Stimulated activated CD4-positive, alpha-beta T cell treated with anti-CD3 and anti-CD28 coated beads, Interleukin-2, amount 100 ng/mL, for 24 hours (primary cell): ENCODE measurements at places on chromosomes 5 and 9.

GRCh38 chr5:74056107-74056788, 430.3 kb downstream of the ARHGEF28 start:
- DNase-seq, result no peak

GRCh38 chr5:140239939-140240700, 62.8 kb downstream of the PFDN1 start:
- peak; percentile 77 for DNase-seq

DNA sequence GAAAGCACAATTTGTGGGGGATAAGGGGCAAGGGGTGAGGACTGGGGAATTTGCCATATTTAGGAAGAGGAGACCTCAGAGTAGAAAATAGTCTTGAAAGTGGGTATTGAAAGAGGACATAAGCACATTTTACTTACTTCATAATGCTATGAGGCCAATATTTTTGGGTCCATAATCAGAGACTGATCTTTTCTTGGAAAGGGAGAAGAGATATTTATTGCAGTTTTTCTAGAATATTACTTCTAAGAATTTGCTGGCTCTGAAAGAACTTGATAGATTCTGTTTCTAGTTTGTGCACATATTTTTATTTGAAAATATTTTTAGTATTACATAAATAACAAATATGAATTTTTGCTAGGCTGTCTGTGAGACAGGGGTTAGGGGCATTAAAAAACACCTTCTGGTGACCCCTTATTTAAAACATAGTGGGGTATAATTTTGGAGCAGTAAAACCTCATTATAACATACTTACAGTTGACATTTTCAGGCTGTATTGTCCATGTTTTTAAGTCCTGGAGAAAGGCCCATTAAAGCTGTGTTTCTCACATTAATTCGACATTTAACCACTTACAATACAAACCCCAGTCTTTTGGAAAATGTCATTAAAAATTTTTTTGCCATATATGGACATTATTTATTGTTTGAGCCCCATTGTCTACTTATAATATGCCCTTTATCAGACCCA, 118.9 kb upstream of the NFIB start:
- no peak for DNase-seq

DNA sequence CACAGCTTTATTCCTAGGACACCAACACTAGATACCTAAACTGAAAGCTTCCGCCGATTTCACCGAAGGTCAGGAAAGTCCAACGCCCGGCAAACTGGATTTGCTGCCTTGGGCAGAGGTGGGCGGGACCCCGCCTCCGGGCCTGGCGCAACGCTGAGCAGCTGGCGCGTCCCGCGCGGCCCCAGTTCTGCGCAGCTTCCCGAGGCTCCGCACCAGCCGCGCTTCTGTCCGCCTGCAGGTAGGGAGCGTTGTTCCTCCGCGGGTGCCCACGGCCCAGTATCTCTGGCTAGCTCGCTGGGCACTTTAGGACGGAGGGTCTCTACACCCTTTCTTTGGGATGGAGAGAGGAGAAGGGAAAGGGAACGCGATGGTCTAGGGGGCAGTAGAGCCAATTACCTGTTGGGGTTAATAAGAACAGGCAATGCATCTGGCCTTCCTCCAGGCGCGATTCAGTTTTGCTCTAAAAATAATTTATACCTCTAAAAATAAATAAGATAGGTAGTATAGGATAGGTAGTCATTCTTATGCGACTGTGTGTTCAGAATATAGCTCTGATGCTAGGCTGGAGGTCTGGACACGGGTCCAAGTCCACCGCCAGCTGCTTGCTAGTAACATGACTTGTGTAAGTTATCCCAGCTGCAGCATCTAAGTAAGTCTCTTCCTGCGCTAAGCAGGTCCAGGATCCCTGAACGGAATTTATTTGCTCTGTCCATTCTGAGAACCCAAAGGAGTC, at the start of gene CD274:
CD274 (plus strand) TSS at position 184 of the 733 bp plus-strand sequence. CDS start 5,572 bp downstream, outside the sequence.
- DNase-seq, result peak; percentile 89

DNA sequence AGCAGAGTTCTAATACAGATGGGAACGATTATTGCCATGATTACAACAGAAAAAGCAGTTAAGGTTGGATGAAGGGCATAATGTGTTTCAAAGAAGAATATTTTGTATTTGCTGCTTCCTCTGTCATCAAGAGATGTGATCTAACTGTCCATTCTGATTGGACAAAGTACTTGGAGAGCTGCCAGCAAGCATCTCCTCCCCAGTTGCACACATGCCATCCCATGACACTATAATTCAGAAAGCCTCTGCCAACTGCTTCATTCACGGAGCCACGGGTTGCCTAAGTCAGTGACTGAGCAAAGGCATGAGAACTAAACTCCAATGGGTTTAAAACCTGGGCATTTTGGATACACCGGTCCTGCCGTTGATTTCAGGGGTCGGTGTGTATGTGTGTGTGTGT, 253.8 kb downstream of the CRB2 start:
- DNase-seq, result no peak

DNA sequence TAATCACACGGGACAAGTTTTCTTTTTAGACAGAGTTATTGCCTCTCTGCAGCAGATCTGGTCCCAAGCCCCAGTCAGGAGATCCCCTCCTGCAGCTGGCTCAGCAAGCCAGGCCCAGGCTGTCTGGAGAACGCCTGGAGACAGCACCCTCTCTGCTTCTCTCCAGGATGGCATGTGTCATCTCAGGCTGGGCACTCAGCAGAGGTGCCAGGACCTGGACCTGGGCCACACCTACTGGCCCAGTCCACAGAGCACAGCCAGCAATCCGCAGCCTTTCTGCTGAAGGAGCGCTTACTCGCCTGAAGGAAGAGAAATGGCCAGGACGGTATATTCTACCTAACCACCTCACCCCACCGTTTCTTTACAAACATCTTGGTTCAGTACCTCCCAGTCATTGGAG, 4.7 kb upstream of the TBC1D9B start:
- no peak for DNase-seq

- no peak for DNase-seq
Measured at GRCh38 chr9:15308511-15308910, 1.5 kb upstream of the TTC39B start.

DNA sequence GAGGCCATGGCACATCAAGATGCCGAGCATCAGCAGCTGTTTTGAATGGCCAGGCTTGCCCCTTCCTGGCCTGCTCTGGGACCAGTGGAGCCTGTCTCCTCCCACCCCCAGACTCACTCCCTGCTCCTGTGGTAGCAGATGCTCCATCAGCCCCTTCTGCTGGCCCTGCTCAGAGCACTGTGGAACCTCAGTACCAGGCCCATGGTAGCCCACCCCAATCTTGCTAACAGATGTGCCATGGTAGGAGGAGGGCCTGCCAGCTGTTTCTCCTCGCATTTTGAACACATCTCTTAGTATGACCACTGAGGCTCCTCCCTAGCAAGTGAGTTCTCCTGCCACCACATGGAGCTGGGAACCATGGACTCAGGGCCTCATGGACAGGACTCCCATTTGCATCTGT, 29.5 kb downstream of the COL27A1 start:
- no peak for DNase-seq

- DNase-seq, result no peak
Measured at GRCh38 chr9:85108229-85108628, 438.7 kb downstream of the NTRK2 start.

- DNase-seq, result no peak
Measured at GRCh38 chr9:111094433-111094924, 56.2 kb upstream of the LPAR1 start.

DNA sequence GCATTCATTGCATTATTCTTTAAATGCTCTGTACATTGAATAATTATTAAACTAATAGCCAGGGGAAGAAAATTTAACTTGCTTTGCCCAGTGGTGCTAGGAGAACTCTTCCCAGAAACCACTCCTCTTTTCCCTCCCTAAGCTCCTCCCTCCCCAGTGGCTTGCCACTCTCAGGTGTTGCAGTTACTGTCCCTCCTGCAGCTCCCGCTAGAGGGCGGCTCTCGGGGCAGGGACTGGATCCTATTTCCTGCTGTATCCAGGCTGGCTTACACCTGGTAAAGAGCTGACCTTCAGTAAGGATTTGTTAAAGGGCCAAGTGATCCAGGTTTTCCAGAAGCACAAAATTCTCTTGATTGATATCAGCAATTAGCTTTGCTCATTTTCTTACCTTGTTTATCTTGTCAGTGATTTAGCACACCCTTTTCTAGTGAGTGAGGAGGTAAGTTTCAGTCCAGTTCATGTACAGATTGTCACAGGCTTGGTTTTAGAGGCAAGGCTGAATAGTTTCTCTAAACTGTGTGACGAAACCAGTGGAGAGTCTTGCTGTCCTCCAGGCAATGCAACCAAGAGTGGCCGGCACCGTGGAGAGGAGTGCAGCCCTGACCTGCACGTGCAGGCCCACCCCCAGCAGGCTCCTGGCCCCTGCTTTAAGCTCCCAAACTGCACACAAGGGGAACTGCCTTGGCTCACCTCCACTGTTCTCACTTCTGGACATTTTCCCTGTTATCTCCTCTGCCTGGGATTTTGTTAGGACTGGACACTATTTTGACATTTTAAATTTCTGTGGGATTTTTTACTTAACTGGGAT, 423.8 kb downstream of the SPOCK1 start:
- DNase-seq, result peak; percentile 47

DNA sequence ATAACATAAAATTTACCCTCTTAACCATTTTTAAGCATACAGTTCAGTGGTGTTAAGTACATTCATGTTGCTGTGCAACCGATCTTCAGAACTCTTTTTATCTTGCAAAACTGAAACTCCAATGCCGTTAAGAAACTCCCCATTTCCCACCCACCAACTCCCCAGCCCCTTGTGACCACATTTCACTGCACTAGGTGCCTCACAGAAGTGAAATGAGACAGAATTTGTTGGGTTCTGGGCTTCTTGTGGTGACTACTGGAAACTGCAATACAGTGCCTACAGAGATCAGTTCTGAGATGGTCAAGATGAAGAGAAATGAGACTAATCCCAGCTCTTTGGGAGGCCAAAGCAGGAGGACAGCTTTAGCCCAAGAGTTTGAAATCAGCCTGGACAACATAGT, 202.1 kb upstream of the SLC30A5 start:
- DNase-seq, result peak; percentile 8
